ENCODE measurements at places on chromosomes 6 and 20.
A peak's percentile ranks its signal among the peaks of the same experiment; 100 is the strongest.

- no peak for DNase-seq
These were observed 3.2 kb downstream of the PTPN1 start for GRCh38 chr20:50513169-50514034.

DNA sequence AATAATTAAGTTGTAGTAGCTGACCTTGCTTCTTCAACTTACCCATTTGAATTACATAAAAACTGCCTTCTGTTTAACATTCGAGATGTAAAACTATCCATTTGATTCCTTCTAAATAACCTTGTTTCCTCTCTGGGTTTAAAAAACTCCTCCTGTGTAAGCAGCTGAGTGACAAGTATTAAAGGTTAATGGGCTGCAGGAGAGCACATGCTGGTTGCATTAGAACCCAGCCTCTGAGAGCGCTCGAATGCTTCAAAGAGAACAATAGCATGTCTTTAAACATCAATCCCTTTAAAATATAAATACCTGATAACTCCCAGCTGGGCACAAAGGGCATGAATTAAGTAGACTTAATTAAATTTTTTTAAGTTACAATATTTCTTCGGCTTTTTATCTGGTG lies 215.8 kb downstream of the EYA4 start:
- DNase-seq, result no peak

DNA sequence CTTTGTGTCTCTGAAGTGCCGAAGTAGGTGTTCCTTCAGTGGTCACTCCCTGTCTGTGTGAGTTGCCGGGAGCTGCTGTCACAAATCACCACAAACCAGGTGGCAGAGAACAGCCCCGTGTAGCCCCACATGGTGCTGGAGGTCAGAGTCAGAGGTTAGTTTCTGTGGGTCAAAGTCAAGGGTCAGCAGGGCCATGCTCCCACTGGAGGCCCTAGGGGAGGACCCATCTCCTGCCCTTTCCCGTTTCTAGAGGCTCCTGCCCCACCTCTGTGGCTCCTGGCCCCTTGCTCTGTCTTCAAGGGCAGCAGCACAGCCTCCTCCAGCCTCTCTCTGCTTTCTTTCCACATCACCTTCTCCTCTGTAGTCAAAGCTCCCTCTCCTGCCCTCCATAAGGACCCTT lies 264.3 kb downstream of the TAF4 start:
- no peak for DNase-seq

DNA sequence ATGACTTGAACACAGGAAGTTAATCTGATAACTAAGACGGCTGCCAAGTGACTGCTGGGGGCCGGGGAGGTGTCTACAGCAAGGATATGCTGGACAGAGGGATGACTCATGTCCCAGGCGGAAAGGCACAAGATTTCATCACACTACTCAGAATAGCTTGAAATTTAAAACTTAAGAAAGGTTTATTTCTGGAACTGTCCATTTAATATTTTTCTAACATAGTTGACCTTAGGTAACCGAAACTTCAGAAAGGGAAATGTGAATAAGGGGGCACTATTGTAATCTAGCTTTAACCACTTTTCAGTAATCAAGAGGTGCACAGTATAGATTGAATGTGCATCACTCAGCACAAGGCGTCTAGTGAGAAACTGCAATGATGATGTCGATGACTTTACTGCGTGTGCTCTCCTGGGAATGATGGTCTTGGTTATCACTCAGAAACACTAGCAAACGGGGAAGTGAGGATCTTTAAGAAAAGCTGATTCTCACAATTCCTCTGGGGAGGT lies 171.5 kb downstream of the QKI start:
- DNase-seq, result no peak

GRCh38 chr6:85537055-85537494 lies 56.6 kb downstream of the SNX14 start:
- DNase-seq, result no peak

- DNase-seq, result no peak
These were observed 396.4 kb downstream of the BCKDHB start for GRCh38 chr6:80502871-80503270.

- peak; percentile 39 for DNase-seq
These were observed at the start of gene C6orf141 for GRCh38 chr6:49550492-49551077. Gene C6orf141 (plus strand): TSS chr6:49550668. CDS start chr6:49550793, 125 bp downstream.

DNA sequence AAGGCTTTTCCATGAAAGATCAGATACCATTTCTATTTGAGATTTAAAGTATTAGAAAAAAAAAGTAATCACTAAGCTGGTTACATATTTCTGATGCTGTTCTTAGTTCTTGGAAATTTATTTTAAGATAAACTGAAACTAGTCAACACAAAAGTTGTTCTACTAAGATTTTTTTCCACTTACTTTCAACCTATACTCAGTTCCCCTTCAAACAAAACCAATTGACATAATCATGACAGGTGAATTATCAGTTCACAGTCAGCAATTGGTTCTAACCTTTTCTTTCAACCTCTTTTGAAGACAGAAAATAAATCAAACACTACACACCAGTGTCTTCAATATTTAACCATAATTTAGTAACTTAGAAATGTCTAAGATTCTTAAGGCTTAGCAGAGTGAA lies 228.7 kb downstream of the KHDRBS2 start:
- no peak for DNase-seq

DNA sequence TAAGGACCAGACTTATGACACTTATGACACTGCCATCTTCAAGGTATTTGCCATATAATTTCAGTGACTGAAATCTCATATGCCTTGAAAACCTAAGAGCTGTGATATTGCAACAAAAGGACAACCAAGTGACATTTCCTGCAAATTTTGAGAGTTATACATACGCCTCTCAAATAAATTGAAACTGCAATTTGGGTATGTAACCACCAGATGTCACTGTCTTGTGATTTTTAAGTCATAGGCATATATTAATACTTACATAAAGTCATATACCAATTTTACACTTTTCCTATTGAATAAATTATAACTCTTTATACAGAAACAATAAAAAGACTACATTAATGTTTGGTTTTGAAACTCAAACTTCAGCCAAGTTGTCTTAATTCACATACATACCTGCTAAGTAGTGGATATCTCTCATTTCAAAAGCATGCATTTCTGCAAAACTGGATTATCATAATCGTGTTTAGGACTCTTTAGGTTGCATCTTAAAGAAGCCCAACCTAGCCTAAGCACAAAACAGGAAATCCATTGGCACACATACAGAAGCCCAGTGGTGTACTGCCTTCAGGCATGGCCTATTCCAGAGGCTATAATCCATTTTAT lies 180.2 kb downstream of the PACRG start:
- DNase-seq, result no peak

- peak; percentile 95 for DNase-seq
These were observed at the start of the genes KLC4 and MRPL2 for GRCh38 chr6:43059168-43060033. Gene KLC4 (plus strand): TSS chr6:43059631. CDS start chr6:43061336, 1,705 bp downstream. Gene MRPL2 (minus strand): TSS chr6:43059434. CDS start chr6:43059381, 53 bp downstream.

DNA sequence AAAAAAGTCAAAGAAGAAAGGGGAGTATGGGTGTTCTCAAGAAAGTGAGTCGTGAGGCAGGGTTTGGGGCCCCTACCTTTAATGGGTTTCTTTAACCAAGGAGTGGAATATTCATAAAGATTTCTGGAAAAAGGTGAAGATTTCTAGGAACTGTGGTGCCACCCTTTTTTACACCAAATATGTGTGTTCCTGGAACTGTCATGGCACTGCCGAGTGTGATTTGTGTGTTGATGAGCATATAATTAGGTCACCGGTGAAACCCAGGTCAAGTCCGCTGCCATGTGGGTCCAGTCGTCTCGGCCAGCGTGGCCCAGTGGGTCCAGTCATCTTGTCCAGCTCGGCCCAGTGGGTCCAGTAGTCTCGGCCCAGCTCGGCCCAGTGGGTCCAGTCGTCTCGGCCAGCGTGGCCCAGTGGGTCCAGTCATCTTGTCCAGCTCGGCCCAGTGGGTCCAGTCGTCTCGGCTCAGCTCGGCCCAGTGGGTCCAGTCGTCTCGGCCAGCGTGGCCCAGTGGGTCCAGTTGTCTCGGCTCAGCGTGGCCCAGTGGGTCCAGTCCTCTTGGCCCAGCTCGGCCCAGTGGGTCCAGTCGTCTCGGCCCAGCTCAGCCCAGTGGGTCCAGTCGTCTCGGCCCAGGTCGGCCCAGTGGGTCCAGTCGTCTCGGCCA lies 8.3 kb upstream of the EEF1A2 start:
- DNase-seq, result no peak

DNA sequence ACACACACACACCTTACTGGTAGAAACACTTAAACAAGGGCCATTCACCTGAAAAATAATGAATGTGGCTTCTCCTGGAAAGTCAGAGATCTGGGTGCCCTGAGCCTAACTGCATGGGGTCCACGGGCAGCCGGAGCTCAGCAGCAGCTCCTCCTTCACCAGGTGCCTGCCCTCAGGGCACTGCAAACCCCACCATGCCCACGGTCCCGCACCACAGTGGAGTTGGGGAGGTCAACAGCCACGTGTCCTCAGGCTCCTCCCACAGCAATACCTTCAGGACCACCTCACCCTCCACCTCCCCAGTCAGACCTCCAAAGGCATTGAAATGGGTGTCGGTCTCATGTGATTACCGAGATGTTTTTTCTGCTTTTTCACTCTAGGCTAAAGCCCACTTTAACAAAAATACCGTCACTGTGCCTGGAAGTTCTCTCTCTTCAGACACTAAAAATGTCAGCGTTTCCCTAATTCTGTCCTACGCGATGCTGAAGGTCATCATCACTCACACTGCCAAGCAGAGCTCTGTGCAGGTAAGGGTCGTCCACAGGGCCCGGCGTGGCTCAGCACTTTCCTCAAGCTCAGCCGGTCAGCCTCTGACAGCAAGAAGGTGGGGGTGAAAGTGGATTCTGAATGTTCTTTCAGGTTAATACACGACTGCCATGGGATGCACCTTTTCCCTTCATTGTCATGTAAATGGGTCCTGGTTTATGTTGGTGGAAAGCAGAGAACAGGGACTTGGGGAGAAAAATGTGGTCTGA lies 48.9 kb downstream of the CDK5RAP1 start:
- DNase-seq, result no peak

- no peak for DNase-seq
These were observed 12.4 kb upstream of the MYLK2 start for GRCh38 chr20:31806564-31807355.

GRCh38 chr6:166597711-166598440 lies 11.4 kb upstream of the RAMACL start:
- no peak for DNase-seq

DNA sequence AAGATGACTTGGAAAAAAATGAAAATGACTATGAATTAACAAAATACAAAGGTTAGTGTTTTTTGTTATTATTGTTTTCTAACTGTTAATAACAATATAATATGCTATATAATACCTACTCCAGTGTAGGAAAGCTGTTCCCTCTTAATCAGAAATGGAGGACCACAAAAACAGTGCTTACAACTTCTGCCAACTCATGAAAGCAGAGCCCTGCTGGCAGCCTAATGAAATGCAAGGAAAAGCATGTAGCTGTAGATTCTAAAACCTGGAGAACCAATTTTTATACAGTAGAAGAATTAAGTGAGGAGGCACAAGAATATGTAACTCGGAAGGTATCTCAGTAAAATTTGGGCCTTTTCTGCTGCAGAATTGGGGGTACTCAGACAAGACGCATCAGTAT lies 29.4 kb downstream of the PHIP start:
- peak; percentile 17 for DNase-seq

GRCh38 chr20:10350188-10350842 lies 83.7 kb downstream of the MKKS start:
- DNase-seq, result no peak

DNA sequence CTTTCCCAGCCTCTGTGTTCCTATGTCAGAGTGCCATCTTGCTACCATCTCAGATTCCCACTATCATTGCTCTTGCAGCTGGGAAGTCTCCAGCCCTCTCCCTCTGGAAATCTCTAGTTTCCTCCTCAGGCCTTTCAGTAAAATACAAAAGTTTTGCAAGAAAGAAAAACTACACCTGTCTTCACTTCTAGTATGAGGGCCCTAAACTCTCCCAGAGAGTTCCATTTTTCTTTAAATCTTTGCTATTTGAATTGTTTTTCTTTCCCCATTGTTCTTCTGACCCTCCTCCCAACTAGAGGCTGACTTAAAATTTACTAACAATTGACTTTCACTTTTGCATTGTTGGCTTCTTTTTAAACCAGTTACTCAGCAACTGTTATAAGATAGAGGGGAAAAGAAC lies 62.8 kb downstream of the LY86 start:
- no peak for DNase-seq

DNA sequence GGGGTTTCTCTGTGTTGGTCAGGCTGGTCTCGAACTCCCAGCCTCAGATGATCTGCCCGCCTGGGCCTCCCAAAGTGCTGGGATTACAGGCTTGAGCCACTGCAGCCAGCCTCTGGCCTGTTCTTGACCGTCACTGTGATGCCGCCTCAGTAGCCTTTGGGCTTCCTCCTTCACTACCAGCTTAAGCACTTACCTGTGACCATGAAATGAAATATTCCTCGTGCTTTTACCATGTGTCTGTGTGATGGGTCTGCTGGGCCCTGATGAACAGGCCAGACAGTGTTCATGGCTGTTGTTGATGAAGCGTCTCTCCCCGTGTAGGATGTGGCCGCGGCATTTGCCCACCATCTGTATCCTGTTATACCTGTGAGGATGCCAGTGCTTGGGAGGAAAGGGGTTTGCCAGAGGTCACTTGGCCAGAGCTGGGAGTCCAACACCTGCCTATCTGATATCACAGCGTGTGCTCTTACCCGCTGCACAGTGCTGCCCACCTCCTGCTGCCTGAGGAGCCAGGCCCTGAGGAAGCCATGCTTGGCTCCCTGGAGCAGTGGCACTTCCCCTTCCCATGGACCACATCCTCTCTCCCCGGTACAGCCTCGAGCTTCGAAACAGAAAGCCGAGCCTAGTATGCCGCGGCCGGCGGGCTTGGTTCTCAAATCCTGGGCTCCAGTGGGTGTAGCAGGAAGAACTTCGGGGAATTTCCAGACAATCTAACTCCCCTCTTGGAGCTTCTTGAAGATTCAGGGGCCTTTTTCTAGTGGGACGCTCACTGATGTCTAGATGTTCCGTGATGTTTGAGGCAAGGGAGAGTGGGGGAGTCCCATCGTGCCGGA lies 167.9 kb downstream of the ZDHHC14 start:
- no peak for DNase-seq

DNA sequence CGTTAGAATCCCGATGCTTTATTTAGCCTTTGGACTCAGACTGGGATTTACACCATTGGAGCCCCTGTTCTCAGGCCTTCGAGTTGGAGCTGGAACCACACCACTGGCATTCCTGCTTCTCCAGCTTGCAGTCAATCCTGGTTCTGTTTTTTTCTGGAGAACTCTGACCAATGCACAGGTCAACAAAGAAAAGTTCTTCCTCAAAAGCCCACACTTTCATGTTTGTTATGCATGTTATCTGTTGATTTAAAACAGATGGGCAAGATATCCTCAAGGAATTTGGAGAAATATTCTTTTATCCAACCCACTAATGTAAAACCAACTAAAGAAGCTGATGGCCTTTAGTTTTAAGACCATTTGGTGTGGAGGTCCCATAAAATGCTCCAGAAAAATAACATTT lies 205.7 kb downstream of the ANKRD60 start:
- DNase-seq, result no peak

GRCh38 chr20:62117658-62118057 lies 4.6 kb upstream of the LSM14B start:
- peak; percentile 57 for DNase-seq

Measured in stimulated activated naive CD8-positive, alpha-beta T cell treated with anti-CD3 and anti-CD28 coated beads, Interleukin-15, Interleukin-2, amounts not matched to agents 100 U/mL and 50 U/mL, for 24 hours (primary cell).